ENCODE measurements at places on chromosomes 3 and 15.

DNA sequence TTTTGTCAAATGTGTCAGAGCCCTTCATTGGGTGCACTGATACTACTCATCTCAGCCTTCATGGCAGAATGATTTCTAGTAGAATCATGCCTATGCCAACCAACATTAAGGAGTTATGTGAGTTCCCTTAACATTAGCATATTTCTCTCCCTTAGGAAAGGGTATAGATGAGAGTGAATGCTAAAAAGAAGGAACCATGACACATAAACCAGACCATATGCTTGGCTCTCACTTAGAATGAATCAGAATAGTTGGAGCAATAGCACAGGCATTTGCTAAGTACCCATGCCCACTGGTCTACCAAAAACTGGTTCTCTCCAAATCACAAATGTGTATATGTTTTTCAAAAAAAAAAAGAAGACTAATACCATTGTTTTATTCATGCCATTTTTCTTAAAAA is 51.1 kb downstream of the STRIT1 start:
- no peak for DNase-seq

DNA sequence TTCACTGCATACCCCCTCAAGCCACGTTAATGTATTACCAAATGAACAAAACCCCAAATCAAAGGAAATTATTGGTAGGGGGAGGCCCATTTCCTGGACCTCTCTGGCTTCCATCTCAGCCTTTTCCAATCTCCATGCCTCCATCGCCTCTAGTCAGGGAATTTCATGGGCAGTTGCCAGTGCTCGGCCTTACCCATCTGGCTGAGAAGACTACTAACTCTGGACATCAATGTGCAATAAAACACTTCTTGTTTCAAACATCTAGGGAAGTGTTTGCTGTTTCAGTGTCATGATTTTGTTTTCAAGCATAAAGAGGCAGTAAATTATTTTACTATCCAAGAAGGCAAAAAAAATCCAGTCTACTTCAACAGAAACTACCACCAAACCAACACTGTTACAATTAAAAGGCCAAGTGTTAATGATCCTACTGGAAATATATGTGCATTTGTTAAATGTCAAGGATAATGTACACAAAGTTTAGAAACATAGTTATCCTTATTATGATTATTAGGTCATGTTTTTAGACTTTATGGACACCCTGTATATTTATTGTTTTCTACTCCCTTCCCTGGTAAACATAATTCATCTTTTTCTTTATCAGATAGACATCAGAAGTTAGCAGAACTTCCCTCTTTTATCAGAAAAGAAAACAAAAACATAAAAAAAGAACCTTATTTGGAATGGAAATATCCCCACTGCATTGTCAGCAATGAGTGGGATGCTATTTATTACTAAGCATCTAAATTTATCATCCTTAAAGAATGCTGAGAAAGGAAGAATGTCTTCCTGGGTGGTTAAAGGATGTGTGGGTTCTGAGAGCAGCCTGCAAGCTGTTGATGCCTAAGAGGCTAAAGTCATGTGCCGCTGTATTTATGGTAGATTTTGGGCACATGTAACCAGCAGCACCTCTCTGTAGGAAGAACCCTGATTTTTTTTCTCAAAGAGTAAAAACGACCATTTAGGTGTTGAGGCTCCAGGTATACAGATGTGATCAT is 15.2 kb downstream of the LDHAL6B start:
- DNase-seq, result no peak

DNA sequence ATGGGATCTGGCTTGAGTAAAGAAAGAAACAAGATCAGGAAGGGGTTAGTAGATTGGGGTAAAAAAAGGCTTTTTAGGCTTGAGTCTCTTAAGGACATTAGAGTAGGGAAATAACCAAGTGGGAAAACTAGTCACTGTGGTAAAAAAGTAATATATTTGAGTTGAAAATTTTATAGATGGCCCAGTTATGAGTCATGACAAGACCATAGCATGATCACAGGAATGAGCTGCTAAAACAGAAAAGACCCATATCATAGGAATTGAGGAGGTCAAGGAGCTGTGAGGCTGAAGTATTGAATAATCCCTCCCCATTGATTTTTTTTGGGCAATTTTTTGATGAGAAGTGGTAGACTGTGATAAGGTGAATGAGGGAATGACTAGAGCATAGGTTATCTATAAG is 69.2 kb upstream of the TBC1D5 start:
- DNase-seq, result no peak

- DNase-seq, result no peak
Measured at GRCh38 chr15:66706225-66706732, 4.2 kb downstream of the SMAD6 start.

DNA sequence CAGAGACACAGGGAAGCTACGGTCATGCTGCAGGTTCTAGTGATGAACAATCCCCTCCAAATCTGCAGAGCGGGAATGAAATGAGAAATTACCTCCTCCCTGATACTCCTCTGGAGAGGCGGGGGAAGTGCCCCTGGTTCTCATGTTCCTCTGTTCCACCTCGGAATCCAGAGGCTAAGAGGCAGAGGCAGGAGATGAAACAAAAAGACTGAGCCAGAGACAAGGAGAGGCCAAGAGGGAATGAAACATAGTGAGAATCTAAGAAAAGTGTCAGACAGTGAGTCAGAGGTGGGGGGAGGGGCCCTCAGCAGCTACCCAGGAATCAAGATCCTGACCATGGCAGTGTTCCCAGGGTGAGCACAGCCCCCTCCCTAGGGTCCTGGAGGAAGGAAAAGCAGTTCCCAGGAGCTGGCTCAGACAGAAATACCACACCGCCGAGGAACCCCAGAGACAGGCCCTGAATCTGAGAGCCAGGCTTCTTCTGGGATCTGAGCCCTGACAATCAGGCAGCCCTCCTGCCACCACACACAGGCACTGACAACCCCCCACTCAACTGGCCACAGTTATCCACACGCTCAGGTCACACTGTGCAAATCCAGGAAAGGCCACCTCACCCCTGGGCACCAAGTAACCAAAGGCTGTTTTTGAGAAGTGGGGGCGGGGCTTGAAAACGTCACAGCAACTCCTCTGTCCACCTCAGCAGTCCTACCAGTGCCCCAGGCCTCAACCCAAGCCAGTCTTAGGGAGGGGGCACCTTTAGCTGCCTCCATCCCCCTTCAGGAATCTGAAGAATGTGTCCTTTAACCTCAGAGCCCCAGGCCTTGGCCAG is 2.4 kb downstream of the CSRNP1 start:
- DNase-seq, result no peak

DNA sequence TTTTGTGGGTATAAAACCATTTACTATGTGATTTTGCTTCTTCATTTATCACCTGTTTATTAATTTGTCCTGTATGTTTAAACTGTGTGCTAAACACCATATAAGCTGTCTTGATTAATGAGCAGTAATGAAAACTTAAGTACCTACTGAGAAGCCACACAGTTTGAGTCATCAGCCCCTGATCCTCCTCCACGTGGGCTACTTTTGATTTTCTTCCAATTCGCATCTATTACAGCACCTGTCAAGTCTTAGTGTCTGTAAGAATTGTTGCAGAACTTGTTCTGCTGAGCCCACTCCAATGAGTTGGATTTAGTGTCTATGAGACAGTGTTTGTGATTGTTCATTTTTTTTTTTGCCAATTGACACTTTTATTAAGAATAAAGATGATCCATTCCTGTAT is 16.8 kb downstream of the EPHA6 start:
- peak; percentile 42 for DNase-seq

DNA sequence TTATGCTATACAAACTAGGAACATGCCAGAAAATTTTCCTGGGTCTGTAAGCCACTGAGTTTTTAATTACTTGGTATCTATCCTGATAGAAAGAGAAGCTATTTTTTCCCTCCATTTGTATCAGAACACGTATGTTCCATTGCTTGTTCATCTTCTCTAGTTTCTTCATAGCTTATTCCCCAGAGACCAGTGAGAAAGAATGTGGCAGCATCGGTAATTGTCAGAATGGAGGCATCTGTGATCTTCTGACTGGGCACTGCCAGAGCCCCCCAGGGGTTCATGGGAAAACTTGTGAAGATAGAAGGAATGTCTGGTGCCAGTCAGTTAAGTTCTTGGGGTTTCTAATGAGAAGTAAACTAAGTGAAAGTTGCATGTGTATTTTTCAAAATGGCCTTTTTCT is 720.2 kb upstream of the GOLIM4 start:
- no peak for DNase-seq
